Activated T-cell treated with anti-CD3 and anti-CD28 coated beads, Interleukin-2, amount 50 U/mL, for 24 hours (primary cell): ENCODE measurements at places on chromosomes 5 and 9.

DNA sequence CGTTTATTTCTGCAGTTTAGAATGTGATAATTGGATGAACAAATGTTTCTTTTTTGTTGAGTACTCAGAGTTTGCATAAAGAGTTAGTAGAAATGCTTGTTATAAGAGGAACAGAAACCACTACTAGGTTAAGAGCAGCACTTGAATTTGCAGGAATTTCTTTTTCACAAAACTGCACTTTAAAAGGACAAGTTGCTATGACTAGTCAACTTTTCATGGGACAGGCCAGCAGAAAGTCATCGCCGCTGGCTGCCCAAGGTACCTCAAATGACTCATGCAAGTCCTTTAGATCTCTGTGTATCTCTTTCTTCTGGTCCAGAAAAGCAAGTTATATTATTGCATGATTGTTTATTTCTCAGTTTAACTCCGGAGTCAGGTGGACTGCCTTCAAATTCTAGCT is 97.3 kb upstream of the HMHB1 start:
- no peak for DNase-seq

DNA sequence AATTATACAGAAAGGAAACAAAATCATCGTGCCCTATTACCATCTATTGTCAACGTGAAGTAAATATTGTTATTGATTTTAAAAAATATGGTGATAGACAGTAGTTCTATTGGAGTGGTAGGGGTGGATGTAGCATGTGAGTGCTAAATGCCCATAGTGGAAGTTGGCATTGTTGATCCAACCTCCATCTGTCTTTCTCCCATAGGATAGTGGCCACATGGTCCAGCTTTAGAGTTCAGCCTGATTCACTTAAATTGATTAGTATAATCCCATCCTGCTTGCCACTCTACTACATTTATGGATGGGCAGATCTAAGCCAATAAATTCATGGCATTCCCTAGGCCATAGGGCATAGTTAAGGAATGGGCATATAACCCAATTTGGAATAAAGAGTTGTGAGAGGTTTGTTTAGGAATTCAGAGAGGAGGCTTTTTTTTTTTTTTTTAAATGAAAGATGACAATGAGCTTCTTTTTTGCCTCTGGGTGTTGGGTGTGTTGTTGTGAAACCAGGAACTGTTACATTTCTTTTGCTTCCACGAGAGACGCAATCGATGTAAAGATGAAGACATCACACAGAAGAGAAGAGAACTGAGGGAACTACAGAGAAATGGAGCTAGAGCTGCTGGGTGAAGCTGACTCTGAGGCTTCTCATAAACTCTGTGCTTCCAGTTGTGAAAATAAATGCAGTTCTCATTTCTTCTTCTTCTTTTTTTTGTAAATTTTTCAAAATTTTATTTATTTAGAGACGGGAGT is 12.5 kb upstream of the CHD1 start:
- DNase-seq: no peak

DNA sequence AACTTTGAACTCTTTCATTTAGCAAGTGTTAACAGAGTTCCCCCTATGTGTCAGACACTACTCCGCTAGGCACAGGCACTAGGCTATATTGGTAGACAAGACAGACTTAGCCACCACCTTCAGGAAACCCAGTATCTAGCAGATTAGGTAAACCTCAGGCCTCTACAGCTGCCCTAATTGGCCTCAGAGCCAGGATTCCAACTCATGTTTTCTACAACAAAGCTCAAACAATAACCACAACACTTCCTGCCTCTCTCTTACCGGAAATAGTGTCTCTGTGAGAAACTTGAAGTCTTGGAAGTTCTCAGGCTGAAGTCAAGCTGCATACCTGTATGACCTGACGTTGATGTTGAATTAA is 116.6 kb upstream of the SLC44A1 start:
- DNase-seq: no peak

DNA sequence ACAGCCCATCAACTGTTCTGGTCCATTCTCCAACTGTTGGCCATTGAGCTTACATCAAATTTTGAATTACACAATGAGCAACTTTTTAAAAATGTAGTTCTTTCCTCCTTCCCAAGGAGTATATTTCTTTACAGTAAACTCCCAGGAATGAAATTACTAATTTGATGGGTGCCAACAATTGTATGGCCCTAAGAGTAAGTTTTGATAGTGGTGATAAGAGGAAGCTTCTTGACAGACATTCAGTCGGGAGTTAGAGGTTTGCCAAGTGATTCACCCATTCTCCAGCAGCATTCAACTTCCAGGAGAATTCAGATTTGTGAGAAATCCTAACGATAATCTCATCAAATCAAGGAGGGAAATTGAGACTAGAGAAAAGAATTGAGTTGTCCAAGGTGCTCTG is 579.9 kb downstream of the ACTL7B start:
- no peak for DNase-seq

DNA sequence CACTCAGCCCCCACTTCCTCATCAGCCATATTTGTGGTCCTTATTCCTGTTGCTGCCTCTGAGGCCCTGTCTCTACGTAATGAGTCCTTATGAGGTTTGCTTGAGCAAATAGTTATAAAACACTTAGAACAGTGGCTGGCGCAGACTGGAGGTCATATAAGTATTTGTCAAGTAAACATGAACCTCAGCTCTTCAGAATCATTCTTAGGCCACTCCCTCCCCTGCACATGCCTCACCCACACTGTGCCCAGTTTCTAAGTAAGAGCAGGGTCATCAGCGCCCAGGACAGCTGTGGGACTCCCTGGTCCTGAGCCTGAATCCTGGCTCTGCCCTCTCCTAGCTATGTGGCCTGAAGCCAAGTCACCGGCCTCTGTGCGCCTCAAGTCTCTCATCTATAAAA is 4.0 kb downstream of the ST6GALNAC4 start:
- DNase-seq: no peak

GRCh38 chr9:93009337-93010015 is 49.0 kb upstream of the SUSD3 start:
- DNase-seq: no peak

DNA sequence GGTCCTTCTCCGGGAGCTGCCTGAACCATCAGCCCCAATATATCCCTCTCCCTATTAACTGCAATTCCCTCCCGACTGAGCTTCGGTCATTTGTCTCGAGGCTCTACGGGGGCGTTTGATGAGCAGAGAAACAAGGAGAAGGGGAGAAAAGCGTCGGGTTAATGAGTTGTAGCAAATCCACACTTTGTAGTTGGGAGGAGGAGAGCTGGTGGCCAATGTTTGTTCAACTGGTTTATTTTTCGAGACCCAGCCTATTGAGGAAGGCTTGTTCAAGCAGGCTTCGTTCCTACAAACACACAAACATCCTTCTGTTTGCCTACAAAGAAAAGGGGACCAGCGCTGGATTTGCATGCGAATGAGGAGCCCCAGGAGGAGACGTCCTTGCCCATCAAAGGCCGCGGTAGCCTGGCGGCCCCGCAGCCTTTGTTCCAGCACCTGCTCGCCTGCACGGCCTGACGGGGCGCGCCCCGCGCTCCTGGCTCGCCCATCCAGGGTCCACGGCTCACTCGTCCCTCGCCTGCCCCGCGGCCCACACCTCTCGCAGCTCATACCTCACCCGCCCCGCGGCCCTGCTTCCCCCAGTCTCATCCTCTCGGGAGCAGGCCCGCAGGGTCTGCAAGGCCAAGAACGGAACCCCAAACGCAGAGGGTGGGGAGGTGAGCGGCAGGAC is 4.6 kb downstream of the FOXD1 start:
- DNase-seq: peak; percentile 37
